ENCODE measurements at places on chromosomes 2 and 18.

DNA sequence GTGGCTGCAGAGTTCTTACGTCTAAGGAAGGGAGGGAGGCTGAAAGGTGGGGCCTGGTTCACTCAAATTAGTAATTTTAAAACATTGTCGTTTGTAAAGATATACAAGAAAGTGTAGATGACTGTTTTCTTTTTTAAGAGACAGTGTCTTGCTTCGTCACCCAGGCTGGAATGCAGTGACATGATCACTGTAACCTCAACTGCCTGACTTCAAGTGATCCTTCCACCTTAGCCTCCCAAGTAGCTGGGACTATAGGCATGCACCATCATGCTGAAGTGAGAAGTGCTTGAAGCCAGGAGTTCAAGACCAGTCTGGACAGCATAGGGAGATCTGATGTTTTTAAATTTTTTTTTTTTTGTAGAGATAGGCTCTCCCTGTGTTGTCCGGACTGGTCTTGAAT is 52.9 kb downstream of the HNRNPLL start:
- no peak for DNase-seq

DNA sequence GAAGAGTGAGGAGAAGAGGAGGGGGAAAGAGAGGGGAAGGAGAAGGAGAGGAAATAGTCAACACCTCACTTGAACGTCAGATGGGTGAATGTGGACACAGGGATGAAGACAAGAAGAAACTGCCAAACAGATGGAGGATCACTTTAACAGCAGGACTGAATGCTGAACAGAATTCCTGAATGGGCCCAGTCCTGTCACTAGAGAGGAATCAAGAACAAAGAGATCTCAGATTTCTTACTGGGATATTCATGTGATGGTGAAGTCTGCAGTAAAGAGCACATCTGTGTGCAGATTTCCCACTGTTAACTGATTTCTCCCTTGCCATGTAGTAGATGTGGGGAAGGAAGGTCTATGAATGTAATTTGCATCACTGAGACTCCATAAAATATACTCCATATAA is 135.4 kb downstream of the L3MBTL4 start:
- DNase-seq = no peak

DNA sequence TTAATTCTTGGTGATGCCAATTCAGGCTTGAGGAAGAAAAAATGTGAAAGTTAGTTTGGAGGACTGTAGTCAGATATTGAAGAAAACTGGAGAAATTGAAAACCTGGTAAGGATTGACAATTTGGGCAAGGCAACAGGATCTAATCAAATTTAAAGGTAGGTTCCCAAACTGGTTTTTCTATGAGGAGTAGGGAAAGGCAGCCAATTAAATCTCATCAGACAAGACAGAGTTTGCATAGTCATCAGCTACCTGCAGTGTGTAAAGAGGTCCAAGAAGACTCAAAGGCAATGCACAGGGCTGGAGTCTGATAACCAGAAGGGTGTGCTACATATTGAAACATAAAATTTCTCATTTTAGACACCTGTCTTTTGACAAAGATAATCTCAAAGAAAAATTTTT is 16.0 kb upstream of the CAB39 start:
- no peak for DNase-seq

GRCh38 chr2:68412127-68412819 is 47.2 kb downstream of the PLEK start:
- no peak for DNase-seq

GRCh38 chr18:57219964-57220363 is 73.1 kb downstream of the BOD1L2 start:
- DNase-seq = no peak

GRCh38 chr2:237234268-237234667 is 148.6 kb downstream of the COPS8 start:
- no peak for DNase-seq

DNA sequence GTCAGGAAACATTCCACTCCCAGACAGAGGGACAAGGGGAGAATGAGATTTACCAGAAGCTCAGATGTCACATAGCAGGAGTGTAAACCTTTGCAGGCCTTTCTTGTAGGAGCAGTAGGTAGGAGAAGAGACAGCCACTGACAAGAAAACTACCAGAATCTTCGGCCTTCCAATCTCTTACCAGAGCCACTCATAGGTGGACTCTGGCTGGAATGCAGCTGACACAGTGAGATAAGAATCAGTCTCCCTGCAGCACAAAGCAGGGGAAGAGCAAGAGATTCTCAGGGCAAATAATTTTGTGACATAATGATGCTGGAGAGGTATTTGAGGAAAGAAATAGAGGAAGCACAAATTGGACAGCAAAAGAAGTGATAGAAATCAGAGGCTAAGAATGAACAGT is 1534.5 kb downstream of the DPP10 start:
- no peak for DNase-seq

- DNase-seq = no peak
Measured at GRCh38 chr2:39228413-39229209, 15.2 kb downstream of the CDKL4 start.

GRCh38 chr2:119366161-119366648 is 429 bp downstream of the C2orf76 start:
- DNase-seq = no peak

- DNase-seq = no peak
Measured at GRCh38 chr2:206814498-206814897, 49.1 kb downstream of the FASTKD2 start.

GRCh38 chr2:6394276-6394675 is 471.4 kb downstream of the CMPK2 start:
- DNase-seq = no peak

DNA sequence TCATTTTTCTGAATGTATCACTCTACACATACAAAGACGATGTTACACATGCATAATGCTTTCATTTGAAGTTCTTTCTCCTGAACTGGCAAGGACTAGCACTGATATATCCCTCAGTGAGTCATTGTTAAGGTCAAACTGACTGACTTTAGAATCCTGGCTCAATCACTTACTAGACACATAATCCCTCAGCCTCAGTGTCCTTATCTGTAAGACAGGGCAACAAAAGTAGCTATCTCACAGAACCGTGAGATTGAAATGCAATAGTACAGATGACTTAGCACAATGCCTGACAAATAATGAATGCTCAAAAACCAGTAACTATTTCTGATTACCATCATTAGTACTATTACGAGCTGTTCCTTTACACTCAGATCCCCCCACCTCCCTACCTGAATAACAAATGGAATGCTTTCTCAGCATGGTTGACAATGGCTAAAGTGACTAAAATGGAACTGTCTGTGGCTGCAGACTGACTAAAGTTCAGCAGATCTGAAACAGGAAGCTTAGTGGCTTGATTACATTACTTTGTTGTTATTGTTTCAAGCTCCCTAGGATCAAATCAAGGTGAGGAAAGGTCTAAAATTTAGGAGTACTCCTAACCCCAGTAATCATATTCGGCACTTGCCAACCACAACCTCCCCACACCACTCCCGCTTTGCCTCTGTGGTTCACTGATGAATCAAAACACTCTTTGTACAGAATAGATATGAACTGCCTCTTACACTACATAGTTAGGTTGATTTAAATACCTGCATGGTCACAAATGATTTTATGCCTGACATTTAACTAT is 35.8 kb upstream of the CACNB4 start:
- no peak for DNase-seq

- DNase-seq = no peak
Measured at GRCh38 chr2:85952196-85952734, 63.5 kb upstream of the ST3GAL5 start.

- no peak for DNase-seq
Measured at GRCh38 chr2:130894326-130894942, 57.7 kb downstream of the ARHGEF4 start.

GRCh38 chr2:54895730-54896129 is 154.5 kb downstream of the RTN4 start:
- DNase-seq = no peak

Data from GOT3 (cell line).